CD8-positive, alpha-beta memory T cell (primary cell): ENCODE measurements at places on chromosomes 13 and 19. TPM values are rescaled to one million over a fixed set of nuclear protein-coding genes. Genes with fewer than 3 reads are reported as not detected.

- no peak for DNase-seq
- H3K27ac ChIP-seq: no peak overlapping the region
- H3K27me3 ChIP-seq: peaks cover 2% of the 10 kb centered on the region
- no peaks in the 10 kb centered on the region for H3K36me3 ChIP-seq
- H3K4me3 ChIP-seq: no peak overlapping the region
Observed at GRCh38 chr19:8143041-8143440, 6.4 kb downstream of the FBN3 start.

ADGRE3 gene
- not detected for total RNA-seq

ERICH6B gene
- not detected for total RNA-seq

GRCh38 chr19:30955112-30956104, 393.8 kb downstream of the TSHZ3 start:
- no peak overlapping the region for H3K4me3 ChIP-seq
- H3K4me1 ChIP-seq: no peaks in the 10 kb centered on the region
- H3K27ac ChIP-seq: no peak overlapping the region
- H3K27me3 ChIP-seq: no peaks in the 10 kb centered on the region
- no peaks in the 10 kb centered on the region for H3K36me3 ChIP-seq
- no peak for DNase-seq

GRCh38 chr13:79654520-79654919, 173.6 kb downstream of the NDFIP2 start:
- no peak overlapping the region for H3K4me3 ChIP-seq
- DNase-seq: no peak
- H3K27me3 ChIP-seq: no peaks in the 10 kb centered on the region
- H3K27ac ChIP-seq: no peak overlapping the region

DNA sequence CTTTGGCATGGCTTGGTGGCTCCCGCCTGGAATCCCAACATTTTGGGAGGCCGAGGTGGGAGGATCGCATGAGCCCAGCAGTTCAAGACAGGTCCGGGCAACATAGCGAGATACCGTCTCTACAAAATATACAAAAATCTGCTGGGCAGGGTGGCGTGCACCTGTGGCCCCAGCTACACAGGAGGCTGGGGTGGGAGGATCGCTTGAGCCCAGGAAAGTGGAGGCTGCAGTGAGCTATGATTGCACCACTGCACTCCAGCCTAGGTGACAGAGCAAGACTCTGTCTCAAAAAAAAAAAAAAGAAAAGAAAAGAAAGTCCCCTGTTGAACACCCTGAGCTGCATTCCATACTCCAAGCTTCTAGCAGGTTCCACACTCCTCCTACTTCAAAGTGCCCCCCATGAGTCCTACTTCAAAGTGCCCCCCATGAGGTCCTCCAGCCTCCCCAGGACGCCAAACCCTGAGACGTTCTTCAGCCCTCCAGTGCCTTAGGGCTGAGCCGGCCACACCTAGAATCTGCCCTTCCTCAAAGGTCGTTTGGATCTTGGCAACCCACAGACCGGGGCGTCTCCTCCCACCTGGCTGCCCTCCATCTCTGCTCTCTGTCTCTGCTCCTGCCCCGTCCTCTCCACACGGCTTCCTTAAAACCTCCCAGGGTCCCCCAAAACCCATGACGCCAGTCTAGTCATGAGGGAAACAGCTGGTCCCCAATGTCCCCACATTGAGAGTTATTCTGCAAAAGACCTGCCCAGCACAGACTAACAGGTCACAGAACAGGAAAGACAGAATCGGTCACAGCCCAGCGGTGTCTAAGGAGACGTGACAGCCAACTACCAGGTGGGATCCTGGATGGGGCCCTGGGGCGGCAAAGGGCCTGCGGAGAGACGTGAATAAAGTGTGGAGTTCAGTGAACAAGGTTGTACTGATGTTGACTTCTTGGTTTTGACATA, 4.8 kb downstream of the TJP3 start:
- DNase-seq: no peak
- H3K27ac ChIP-seq: no peak overlapping the region
- no peaks in the 10 kb centered on the region for H3K27me3 ChIP-seq
- H3K4me1 ChIP-seq: no peaks in the 10 kb centered on the region

MTMR6 gene
- total RNA-seq: 16.9 TPM
